CD4-positive, alpha-beta T cell treated with Interleukin-4 for 1 hour (primary cell): ENCODE measurements at places on chromosomes 3 and 15.
A peak's percentile ranks its signal among the peaks of the same experiment; 100 is the strongest.

- DNase-seq = no peak
These were observed 227.8 kb downstream of the TBC1D5 start for GRCh38 chr3:17514597-17514996.

GRCh38 chr3:118447339-118447738 is 587.3 kb downstream of the IGSF11 start:
- DNase-seq = no peak

GRCh38 chr15:45027220-45027619 is 4.2 kb downstream of the SORD start:
- no peak for DNase-seq

- no peak for DNase-seq
These were observed 63.2 kb upstream of the SPPL2A start for GRCh38 chr15:50828610-50829206.

DNA sequence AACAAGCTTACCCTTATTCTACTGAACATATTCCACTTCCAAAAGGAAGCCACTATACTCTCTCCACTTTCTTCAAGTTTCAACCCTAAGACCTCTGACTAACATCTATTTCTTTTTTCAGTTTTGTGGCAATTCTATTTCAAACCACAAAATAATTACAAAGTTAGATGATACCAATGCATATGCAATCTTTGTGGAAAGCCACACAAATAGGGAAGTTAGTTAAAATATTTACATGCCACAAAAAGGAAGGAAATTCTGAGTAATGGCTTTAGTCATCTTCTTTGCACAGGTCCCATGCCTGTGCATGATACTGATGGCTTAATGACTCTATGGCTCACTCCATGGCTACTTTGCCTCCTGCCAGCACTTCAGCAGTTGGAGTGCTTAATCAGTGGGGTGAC is 57.0 kb upstream of the MCTP2 start:
- DNase-seq = peak; percentile 13

DNA sequence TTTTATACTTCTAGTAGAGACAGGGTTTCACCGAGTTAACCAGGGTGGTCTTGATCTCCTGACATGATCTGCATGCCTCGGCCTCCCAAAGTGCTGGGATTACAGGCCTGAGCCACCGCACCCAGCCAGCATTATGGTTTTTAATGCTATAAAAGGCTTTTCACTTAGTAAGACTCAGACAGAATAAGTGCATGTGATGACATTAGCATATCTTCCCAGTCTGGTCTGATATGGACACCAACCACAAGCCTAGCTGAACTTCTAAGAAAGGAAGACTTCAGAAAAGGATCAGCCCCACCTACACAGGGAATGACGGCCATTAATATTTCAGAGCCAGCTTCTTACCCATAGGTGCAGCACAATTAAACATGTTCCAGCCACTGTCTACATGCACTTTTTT is 27.0 kb downstream of the GRK7 start:
- no peak for DNase-seq

DNA sequence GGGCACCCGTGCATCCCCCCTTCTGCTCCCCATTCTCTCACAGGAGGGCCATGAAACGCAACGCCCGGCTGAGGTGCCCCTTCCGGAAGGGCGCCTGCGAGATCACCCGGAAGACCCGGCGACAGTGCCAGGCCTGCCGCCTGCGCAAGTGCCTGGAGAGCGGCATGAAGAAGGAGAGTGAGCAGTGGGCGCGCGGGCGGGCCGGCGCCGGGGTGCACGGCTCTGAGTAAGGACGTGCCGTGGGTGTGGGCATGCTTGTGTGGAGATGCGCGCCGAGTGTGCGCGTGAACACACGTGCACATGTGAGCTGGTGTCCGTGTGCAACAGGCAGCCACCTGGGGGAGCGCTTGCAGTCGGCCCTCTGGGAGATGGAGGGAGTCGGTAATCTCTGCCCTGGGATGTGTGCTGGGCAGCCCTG is 28.1 kb downstream of the NR1I2 start:
- peak; percentile 54 for DNase-seq

DNA sequence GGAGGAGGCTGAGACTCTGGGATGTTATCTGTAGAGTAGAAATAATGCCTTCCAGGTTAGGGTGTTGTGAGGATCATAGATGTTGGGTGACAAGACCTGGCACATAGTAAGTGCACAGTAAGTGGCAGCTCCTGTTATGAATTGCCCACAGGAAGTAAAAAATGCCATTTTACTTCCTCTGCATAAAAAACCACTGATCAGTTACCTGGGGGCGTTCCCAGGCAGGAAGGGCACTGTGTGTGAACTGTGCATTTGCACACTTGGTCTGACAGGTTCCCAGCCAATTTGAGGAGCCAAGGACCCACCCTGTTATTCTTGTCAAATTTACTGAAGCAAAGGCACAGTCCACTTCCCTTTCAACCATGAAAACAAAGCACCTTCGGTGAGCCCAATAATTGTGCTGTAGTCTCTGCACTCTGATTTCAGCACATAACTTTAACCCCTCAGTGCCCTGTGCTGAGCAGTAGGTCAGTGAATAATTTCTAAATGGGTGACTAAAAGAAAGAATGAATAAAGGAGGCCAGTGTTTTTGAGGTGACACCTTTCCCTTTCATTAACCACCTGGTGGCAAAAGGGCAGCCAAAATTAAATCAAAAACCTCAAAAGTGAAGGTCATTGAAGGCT is 85.8 kb upstream of the ARHGEF3 start:
- peak; percentile 45 for DNase-seq

DNA sequence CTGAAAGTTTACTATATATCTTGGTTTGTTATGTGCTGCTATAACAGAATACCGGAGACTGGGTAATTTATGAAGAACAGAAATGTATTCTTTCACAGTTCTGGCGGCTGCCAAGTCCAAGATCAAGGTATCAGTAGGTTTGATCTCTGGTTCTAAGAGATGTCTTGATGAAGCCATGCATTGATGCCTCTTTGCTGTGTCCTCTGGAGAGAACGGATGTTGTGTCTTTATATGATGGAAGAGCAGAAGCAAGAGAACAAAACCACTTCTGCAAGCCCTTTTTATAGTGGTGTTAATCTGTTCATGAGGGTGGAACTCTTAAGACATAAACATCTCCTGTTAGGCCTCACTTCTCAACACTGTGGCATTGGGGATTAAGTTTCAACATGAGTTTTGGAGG is 62.7 kb downstream of the TCF12 start:
- no peak for DNase-seq

- DNase-seq = no peak
These were observed 100.3 kb downstream of the LIPC start for GRCh38 chr15:58532126-58532525.

DNA sequence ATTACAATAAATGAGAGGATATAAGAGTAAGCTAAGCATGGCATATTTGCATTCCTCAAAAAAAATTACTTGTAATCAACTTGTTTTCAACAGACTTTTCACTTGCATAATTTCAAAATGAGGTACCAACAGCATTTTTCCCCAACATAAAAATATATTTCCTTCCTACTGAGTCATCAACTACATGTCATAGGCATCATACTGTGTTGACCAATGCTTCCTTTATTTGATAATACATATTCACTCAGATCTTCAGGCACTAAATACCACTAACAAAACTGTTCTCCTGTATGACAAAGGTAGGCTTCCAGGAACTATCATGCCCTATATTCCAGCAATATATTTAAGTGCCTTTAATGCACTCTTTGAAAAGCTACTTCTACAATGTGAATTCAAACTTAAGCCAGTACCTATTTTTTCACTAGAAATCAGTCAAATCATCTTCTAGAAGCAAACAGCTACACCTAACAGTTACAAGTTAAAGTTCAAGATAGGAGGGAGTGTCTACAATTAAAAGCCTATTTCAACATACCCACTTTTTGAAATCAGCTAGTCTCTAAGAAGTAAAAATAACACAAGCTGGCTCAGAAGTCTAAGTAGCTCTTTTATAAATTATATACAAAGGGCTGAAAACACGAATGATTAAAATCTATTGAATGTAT is 11.3 kb downstream of the ADAM10 start:
- DNase-seq = peak; percentile 3

DNA sequence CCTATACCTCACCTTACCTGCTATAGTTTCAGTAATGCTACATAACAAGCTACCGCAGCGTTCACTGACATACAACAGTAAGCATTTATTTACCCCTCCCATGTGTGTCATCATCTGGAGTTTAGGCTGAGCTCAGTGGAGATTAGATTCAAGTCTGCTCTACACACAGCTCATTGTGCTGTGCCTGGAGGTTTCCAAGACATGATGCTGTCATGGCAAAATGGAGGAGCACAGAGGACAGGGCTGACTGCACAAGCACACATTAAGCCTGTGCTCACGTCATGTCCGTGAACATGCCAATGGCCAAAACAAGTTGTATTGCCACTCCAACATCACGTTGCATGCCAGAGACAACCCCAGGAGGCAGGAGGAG is 333.8 kb upstream of the TRIM42 start:
- no peak for DNase-seq

GRCh38 chr3:107545680-107546120 is 22.9 kb downstream of the BBX start:
- no peak for DNase-seq

DNA sequence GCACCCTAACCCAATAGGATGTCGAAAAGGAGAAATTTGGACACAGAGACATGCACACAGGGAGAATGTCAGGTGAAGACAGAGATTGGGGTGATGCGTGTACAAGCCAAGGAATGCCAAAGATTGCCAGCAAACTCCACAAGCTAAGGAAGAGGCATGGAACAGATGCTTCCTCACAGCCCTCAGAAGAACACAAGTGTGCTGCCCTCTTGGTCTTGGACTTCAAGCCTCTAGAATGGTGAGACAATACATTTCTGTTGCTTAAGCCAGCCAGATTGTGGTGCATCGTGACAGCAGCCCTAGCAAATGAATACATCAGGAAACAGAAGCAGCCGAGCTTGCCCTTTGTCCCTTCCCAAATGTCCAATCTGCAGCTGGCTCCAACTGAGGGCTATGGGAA is 23.7 kb upstream of the ARL8B start:
- no peak for DNase-seq

GRCh38 chr3:106466881-106467280 is 598.1 kb upstream of the CBLB start:
- no peak for DNase-seq

DNA sequence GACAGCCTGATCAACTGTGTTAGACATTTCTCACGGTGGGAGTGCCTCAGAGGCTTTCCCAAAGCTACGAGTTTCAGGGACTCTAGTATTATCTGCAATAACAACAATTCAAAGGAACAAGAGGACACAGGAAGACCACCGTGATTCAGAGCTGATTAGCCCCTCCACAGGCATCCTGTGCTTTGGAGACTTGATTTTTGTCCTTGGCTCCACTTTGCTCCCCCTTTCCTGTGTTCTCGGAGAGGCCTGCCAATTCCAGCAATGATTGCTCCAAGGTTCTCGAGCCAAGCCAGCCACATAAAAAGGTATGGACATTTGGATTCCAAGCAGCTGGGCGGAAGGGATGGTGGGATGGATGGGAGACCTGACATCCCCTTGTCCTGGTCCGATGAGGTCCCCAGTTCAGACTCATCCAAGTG is 14.3 kb downstream of the EHD4 start:
- DNase-seq = no peak

DNA sequence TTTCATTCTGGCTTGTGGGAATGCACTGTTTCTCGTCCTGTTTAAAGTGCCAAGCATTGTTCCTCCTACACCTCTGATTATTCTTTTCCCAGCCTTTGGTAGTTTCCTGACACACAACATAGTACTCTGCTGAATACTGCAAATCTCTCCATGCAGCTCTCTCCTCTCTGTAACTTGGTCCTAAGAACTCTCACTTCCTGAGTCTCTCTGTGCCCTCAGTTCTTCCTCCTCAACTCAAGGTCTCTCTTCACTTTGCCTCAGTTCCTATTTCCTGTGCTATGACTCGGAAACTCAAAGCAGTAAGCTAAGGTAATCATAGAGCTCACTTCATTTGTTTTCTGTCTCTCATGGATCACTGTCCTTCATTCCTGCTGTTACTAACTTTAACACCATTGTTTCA is 113.4 kb downstream of the ZNF280D start:
- DNase-seq = no peak

- DNase-seq = no peak
These were observed 30.4 kb downstream of the VGLL3 start for GRCh38 chr3:86960550-86960949.

GRCh38 chr15:56736308-56736707 is 3.0 kb upstream of the ZNF280D start:
- DNase-seq = no peak

GRCh38 chr3:141123677-141124410 is 72.7 kb downstream of the SPSB4 start:
- DNase-seq = no peak

DNA sequence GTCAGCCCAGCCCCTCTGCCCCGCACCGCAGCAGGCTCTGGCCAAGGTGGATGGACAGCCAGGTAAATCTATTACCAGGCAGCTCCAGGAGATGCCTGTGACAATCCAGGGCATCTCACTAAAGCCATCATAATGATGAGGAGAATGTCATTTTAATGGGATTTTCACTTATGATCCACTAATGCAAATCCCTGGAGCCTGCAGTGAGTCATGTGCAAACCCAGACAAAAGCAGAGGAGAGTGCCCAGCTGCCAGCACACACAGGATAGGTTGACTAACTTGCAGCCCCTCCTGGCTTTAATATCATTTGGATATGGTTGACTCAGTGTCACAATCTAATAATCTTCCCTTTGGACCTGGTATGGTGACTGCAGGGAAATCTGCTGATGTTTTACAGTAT is 206.9 kb upstream of the TRIM42 start:
- no peak for DNase-seq

DNA sequence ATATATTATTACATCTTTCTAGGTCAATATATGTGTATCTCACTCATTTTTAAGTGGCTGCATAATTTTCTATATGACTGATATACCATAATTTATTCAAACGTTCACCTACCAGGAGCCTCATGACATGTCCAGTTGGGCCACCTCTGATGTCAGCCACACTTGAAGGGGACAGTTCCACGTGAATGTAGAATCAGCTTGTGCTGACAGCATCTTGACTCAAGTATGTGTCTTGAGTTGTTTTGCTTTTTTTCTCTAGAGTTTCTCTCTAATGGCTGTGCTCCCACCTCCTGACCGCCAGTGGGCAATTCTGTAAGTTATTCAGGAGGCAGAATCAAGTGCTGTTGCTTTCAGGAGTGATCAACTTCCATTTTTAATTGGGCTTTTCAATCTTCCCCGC is 237.9 kb downstream of the NFKBIZ start:
- DNase-seq = no peak

DNA sequence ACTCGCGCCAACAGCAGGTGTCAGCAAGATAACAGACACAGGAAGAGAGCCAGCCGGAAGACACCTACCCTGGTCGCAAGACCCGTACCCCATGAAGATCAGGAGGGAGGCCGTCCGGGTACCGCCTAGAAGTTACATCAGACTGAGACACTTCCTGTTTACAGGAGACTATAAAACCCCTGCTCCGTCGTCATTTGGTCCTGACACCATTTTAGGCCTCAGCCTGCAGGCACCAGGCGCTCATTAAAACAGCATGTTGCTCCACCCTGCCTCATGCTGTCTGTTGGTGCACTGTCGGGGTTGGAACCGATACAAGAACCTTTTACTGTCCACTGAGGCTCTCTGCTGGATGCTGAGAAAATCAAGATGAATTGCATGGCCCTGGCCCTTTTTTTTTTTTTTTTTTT is 15.6 kb upstream of the PRTG start:
- DNase-seq = no peak
